ENCODE measurements at places on chromosomes 3 and 15.
A peak's percentile ranks its signal among the peaks of the same experiment; 100 is the strongest.

GRCh38 chr3:150073513-150073912, 102.8 kb upstream of the PFN2 start:
- DNase-seq, result no peak

- DNase-seq, result no peak
These were observed 44.6 kb downstream of the RFX7 start for GRCh38 chr15:56199038-56199437.

- DNase-seq, result no peak
These were observed 425.6 kb downstream of the CADM2 start for GRCh38 chr3:85384372-85384771.

- DNase-seq, result no peak
These were observed 84.9 kb downstream of the TBC1D2B start for GRCh38 chr15:77992356-77993222.

DNA sequence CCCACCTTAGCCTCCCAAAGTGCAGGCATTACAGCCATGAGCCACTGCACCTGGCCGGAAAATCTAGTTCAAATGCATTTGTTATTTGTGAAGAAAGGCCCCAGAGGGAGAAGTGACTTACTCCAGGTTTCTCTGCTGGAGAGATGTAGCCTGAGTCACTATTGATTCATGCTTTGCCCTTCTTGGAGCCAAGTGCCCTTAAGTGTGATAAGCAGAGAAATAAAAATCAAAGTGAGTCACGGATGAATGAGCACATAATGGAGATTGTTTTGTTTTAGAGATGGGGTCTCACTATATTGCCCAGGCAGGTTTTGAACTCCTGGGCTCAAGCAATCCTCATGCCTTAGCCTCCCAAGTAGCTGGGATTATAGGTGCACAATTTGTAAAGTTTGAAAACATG, 33.1 kb downstream of the CDC25A start:
- DNase-seq, result peak; percentile 55

DNA sequence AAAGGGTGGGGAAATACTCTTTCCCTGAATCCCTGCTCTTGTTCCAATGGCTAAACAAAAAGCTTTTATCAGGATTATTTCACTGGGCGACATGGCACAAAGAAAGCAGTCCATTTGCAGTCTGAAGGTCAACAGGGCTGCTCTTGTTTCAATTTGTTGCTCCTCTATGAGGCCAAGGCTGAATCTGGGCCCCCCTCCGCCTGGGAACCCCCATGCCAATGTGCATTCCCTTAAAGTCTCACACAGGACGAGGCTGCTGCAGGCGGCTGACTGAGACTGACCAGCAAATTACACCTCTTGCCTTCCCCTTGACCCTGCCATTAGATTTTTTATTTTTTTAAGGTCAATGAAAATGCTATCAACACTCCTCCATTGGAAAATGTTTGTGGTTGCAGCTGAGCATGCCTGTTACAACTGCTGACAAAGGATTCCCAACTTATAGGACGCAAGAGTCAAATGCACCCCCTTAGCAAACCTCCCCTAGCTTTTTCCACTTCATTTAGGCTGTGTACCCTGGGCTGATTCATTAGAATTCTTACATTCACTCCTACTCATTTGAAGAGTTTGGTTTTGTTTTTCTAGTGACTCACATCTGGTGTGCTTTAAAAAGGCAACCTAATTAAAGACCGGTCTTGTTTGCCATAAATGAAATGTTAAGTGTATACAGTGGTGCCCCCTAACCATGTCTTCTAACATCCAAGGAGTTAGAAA, 60.8 kb upstream of the ARHGEF3 start:
- DNase-seq, result peak; percentile 33

DNA sequence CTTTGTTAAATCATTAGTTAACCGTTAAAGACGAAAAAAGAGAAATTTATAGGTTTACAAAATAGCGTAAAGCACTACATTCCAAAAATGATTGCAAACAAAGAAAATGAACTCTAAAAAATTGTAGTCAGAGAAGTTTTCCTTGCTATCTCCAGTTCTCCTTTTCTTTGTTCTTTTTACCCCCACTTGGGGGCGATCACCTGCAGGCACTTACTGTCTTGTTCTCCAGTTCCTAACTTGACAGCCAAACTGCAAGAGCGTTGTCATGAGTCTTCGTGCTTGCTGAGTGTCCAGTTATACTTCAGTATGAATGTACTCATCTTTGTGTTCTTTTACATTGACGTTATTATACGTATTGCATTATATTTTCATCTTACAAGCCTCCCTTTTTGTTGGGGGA, 54.5 kb downstream of the CHD2 start:
- DNase-seq, result no peak

- no peak for DNase-seq
These were observed 61.0 kb downstream of the BFSP2 start for GRCh38 chr3:133460809-133461208.

- no peak for DNase-seq
These were observed 1041.4 kb downstream of the NTRK3 start for GRCh38 chr15:87215100-87215499.

GRCh38 chr3:183073839-183074238, 25.5 kb downstream of the MCCC1 start:
- DNase-seq, result no peak

- no peak for DNase-seq
These were observed 96.5 kb downstream of the FLNB start for GRCh38 chr3:58104712-58105111.

DNA sequence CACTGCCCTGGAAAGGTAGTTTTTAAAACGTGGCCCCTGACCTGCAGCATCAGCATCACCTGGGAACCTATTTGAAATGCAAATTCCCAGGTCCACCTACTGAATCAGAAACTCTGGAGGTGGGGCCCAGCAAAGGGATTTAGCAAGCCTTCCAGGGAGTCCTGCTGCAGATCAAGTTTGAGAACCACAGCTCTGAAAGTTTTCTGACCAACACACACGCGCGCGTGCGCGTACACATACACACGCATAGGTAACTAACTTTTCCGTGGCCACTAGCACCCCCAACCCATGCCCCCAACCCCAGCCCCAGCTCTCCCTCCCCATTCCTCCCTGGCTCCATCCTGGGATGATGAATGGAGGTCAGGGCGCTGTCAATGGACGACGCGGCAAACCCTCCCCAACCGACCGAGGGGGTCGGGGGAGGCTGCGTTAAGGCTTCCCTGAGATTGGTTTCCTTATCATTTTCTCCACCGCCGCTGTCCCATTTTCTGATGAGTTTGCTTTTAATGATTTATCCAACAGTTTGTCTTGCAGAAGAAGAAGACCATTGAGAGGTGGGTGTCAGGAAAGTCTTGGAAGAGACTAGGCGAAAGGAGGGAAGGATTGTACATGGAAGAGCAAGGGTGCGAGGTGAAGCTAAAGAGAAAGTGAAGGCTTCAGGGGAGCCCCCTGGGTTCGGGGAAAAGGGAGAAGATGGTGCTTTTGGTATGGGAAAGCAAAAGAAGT, 590 bp upstream of the BOC start:
- DNase-seq, result no peak

GRCh38 chr15:66288551-66289185, 4.7 kb upstream of the DIS3L start:
- no peak for DNase-seq

- peak; percentile 64 for DNase-seq
These were observed 8.3 kb upstream of the TM4SF4 start for GRCh38 chr3:149466192-149466591.

DNA sequence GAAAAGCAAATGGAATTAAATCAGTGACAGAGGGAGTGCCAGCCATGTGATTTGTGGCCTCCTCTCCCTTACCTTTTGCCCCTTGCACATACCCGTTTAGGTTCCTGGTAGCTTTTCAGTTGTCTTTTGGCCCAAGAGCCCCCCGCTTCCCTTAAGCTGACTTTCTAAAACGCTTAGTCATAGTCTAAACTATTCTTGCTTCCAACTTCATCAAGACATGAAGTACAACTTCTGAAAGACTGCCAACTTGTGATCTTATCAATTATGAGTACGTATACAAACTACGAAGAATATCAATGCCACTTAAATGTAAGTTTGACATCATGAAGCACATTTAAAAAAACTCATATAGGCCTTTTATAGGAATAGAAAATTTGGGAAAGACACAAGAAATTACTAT, 61.9 kb downstream of the EIF3J start:
- DNase-seq, result no peak

- DNase-seq, result no peak
These were observed 127.4 kb upstream of the MLF1 start for GRCh38 chr3:158443632-158444031.

DNA sequence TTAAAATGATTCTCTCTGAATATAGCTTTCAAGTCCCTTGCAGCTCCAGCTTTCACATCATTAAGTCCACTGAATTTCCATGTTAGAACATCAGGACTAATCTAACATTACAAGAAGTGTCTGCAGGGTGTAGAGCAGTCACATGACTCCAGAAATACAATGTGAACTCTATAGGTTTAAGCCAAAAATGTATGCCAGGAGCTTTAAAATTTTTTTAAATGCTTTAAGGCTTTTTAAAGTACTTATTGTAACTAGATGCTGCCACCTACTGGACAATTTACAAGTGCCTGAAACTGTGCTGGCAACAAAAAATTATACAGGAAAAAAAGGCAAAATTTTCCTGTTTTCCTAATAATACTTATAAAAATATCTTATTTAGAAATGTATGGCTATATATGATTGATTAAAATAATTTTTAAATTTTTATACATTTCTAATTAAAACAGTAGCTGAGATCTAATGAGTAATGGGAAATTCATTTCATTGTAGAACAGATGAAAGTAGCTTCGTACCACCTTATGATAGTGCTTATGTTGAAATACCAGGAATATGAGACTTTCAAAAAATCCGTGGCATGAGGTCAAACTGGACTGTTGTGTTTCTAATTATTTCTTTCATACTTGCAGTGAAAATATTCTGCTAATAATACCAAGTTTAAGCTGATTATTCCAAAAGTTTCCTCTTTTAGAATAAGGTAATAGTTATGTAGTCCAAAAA, 25.7 kb downstream of the FSIP1 start:
- peak; percentile 55 for DNase-seq

DNA sequence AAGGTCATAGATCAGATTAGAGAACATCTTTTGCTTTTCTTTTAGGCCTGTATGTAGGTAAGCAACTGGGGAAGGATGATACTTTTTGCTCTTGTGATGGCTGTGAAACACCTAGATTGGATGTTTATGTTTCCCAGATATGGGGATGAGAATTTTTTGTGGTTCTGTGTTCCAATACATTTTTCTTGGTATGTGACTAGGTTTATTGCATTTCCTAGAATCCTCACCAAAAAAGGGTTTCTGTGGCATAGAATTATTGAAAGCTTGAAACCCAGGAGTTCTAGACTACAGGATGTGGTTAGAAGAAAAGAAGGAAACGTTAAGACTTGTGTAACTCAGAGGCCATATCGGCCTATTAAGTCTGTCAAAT, 25.8 kb downstream of the OXNAD1 start:
- DNase-seq, result no peak

DNA sequence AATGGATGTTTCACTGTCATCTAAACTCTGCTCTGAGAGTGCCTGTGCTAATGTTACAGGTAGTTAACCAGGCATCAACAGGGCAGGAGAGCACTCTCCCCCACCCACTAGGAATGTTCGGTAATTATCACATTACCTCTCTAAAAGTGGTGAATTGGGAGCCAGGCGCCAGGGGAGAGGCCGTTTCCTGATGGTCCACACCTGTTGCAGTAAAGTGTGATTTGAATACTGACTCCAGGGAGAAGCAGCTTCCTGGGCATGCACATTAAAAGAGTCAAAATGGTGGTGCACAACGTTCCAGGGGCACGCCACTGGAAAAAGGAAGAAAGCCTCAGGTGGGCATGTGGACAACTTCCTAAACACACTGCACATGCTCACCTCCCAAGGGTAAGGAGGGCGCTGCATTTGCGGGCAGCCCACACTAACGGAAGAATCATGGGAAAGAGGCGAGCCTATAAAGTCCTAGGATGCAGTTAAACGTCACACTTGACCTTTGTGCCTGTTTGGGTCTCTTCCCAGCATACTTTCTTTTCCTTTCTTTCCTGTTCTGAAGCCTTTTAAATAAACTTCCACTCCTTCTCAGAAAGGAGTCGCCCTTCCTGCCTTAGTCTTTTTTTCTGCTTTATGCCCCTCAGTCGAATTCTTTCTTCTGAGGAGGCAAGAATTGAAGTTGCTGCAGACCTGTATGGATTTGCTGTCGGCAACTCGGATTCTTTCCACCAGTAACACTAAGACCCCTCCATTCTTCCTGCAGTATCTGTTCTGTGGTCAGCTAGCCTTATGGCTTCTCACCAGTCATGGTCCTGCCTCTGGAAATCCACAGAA, 28.9 kb upstream of the GPD1L start:
- no peak for DNase-seq

GRCh38 chr3:36124118-36124796, 256.0 kb upstream of the STAC start:
- peak; percentile 3 for DNase-seq

GRCh38 chr3:20849975-20850374, 664.0 kb upstream of the SGO1 start:
- no peak for DNase-seq

GRCh38 chr15:55588070-55588814, at the start of gene PYGO1:
Gene PYGO1 (minus strand): TSS chr15:55588345. CDS start chr15:55587883, 462 bp downstream.
- DNase-seq, result no peak

GRCh38 chr3:196643201-196643749, 3.8 kb downstream of the NRROS start:
- DNase-seq, result no peak

GRCh38 chr3:54223063-54223462, 100.7 kb downstream of the CACNA2D3 start:
- DNase-seq, result no peak

- no peak for DNase-seq
These were observed 22.4 kb downstream of the PRKCI start for GRCh38 chr3:170244576-170244975.

DNA sequence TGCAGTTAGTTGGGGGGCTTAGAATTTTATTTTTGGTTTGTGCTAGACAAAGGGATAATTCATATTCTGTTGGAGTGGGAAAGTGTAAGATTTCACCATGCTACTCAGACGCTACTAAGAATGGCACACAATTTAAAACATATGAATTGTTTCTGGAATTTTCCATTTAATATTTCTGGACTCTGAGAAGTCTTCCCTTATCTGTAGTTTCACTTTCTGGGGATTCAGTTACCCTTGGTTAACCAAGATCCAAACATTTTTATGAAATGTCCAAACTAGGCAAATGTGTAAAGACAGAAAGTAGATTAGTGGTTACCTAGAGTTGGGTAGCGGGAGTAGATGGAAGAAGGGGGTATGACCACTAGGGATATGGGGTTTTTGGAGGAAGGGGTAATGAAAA, 53.1 kb downstream of the TCF12 start:
- DNase-seq, result no peak

- DNase-seq, result peak; percentile 35
These were observed 24.0 kb upstream of the SLC24A5 start for GRCh38 chr15:48096813-48097212.

DNA sequence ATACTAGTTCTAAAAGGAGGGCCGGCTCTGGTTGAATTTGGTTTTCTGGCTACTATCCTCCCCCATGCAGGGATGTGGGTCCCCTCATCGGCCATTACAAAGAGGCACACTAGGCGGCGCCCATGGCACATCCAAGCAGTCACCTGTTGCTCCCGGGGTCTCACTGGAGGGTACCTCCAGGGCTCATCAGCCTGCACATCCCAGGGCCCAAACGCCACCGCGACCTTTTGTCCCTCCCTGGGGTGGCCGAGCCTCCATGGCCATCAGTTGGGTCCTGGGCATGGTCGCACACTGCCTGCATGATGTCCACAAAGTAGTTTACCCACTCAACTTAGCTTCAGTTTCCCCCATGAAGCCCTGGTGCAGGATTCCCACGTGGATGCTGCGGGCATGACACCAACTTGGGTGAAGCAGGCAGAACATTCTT, 28.3 kb downstream of the IDH3A start:
- DNase-seq, result no peak

- no peak for DNase-seq
These were observed 353.5 kb upstream of the SATB1 start for GRCh38 chr3:18778598-18778997.
